ENCODE measurements at places on chromosomes 6 and 20.

DNA sequence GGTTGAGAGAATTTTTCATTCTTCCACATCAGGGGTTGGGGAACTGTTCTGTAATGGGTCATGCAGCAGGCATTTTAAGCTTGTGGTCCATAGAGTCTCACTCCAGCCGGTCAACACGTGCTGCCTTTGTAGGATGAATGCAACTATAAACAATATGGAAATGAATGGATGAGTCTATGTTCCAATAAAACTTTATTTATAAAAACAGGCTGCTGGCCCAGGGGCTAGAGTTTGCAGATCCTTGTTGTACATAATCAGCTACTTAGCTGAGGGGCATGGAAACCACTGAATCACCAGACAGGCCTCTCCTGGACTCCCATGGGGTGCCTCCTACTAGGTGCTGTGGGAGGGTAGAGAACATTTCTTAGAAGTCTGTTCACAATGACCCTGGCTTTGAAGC is 243.4 kb downstream of the BMP7 start:
- no peak for DNase-seq

DNA sequence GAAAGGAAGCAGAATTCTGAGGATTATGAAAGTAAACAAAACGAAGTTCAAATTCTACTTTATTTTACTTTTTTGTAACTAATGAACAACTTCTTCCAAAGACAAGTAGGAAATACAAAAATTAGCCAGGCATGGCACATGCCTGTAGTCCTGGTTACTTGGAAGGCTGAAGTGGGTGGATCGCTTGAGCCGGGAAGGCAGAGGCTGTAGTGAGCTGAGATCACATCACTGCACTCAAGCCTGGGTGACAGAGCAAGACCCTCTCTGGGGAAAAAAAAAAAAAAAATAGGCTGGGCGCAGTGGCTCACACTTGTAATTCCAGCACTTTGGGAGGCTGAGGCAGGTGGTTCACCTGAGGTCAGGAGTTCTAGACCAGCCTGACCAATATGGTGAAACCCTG is 82.3 kb downstream of the ATG5 start:
- no peak for DNase-seq

- no peak for DNase-seq
These were observed 507.2 kb upstream of the CHD6 start for GRCh38 chr20:42125426-42125825.

- DNase-seq, result no peak
These were observed 178.2 kb downstream of the FOXC1 start for GRCh38 chr6:1787894-1788293.

- DNase-seq, result no peak
These were observed 110.1 kb downstream of the NRN1 start for GRCh38 chr6:5896476-5897200.

DNA sequence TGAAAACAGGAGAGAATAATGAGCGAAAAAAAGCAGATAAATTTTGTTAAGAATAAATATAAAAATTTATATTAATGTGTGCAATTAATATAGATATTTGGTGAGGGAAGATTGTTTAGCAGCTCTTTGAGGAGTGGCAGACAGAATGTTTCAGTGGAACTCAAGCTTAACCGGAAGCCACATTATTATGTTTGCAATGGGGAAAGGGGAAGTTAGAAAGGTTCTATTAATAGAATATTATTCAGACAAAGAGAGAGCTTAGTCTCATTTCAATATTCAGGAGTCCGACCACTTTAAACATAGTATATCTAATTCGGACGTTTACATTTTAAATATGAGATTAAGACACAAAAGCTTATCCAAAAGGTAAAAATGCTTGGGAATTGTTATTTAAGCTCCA is 81.6 kb upstream of the KHDRBS2 start:
- DNase-seq, result no peak

- DNase-seq, result no peak
These were observed 880.4 kb downstream of the EPHA7 start for GRCh38 chr6:92538926-92539325.

DNA sequence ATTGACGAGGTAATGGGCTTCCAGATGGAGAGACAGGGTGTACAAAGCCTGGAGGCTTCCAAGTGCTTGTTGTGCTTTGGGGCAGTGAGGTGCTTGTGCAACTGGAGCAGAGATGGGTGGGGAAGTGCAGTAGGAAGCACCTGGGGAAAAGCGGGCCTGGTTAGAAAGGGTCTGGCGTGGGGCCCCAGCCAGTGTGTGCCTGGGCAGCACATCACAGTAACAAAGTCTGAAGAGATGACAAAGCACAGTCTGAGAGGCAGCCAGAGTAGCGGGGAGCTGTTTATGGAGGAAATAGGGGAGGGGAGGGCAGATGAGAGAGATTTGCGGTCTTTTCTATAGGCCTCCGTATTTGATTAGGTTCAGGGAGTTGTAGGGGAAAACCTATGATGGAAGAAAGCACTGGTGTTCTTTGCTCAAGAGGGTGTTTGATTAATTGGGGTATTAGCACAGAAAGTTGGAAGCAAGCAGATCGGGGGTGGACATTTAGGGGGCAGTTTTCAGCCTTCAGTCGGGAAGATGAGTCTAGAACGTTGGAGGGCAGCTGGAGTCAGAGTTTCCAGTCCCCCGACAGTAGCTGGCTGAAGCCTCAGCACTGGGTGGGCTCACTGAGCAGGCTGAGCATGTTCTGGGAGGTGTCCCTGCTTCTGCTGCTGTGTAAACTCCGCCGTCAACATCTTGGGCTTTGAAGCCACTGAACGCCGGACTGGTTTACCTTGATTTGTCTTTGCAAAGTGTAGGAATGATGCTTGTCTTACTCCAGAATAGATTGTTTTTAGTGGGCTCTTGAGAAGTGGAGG is 15.5 kb upstream of the MROH8 start:
- DNase-seq, result no peak

DNA sequence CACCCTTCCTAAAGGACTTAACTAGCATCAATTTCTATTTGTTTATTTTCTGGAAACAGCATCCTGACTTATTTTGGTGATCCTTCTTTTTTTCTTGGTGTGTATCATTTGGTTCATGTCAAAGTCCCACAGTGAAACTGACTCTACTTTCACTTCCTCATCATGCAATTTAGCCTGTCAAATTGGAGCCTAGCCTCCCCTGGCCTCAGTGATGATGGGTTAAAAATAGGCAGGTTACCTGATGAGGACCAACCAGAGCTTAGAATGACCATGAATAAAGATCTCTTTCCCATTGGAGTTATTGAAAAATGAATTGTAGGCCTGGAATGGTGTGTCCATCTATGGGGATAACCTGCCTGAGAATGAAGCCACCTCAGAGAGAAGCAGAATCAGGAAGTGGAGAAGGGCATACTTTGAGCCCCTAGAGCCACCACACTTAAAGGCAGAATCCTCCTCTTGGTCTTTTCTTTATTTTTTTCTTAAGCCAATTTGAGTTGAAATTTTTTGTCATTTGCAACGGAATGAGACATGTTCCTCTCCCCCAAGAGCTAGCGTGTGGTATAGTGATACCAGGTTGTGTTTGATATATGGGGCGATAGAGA is 105.6 kb downstream of the BTBD3 start:
- DNase-seq, result no peak

- DNase-seq, result no peak
These were observed 304.2 kb downstream of the TFAP2C start for GRCh38 chr20:56933331-56933698.

DNA sequence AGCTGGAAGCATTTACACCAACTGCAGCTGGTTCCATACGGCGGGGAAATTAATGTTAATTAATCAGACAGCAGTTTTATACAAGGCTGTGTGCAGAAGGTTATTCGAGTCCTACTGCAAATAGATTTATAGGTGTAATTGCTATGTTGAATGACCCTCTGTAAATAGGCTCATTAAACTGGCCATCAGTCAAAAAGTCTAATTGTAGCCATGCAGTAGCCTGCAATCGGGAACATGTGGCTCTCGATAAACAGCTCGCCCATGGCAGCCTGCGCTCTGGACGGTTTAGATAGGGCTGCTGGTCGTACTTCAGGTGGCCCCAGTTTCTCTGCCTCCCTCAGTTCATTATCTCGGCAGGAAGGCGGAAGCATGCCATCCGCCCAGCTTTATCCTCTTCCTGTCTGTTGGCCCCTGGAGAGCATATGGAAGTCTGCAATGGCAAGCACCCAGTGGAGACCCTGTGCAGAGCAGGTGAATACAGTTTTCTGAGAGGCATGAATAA is 143.2 kb downstream of the MBOAT1 start:
- DNase-seq, result no peak

DNA sequence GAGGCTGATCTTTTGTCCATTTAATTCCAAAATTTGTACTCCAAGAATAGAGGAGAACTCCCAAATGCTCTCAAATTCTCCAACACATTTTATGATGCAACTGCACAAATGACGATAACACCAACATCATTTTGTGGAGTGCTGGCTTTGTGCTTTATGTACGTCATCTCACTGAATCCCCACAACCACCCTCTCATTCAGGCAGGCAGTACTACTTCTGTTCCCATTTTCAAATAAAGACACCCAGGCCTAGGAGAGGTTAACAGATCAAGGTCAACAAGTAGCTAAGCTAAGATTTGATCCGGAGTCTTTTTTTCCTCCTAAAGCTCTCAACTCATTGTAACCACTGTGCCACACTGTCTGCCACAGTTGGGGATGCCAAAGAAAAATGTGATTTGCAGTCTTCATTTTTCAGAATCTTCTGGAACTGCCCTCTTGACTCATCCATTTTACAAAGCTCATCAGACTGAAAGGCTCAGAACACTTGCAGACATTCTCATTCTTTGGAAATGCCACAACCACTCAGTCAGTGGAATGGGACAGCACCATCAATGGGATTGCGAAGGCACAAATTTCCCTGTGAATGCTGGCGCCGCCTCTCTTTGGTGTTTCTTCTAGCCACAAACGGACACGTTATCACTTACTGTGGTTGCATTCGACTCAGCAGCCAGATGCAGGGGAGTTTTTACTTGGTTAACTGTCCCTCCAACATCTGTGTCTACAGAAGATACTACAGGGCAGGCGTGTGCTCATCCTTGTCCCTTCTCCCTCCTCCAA is 184.4 kb downstream of the GJA10 start:
- no peak for DNase-seq

- no peak for DNase-seq
These were observed 406.4 kb upstream of the PLCB4 start for GRCh38 chr20:8662433-8662954.

GRCh38 chr6:138752017-138752416 is 21.6 kb upstream of the CCDC28A start:
- DNase-seq, result no peak

DNA sequence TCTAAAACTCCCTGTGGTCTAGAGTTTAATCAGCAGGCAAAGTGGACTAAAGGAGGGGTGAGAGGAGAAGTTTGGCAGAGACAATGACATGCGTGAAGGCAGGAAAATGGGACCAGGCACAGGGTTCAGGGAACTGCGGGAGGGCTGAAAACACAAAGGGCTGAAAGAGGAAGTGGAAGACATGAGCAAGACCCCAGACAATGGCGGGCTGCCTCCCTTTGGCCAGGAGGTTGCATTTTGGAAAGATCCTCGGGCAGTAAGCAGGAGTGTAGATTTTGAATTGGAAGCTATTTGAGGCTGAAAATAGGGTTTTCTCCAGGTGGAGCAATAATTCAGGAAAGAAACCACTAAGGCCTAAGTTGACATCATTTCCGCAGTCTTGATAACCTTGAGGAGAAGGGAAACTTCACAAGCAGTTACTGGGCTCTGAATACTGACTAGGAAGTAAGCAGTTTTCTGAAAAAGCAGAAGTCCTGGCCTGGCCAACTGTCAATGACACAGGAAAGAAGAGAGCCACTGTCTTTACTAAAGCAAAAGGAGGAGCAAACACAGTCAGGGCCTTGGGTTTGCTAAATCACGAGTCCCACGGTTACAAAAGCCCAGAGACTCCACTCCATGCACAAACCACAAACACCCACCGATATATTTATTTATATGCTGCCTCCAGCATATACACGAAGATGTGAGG is 3.4 kb downstream of the LY86 start:
- peak; percentile 79 for DNase-seq

GRCh38 chr6:140774080-140774505 is 1358.6 kb upstream of the GJE1 start:
- DNase-seq, result peak; percentile 22

DNA sequence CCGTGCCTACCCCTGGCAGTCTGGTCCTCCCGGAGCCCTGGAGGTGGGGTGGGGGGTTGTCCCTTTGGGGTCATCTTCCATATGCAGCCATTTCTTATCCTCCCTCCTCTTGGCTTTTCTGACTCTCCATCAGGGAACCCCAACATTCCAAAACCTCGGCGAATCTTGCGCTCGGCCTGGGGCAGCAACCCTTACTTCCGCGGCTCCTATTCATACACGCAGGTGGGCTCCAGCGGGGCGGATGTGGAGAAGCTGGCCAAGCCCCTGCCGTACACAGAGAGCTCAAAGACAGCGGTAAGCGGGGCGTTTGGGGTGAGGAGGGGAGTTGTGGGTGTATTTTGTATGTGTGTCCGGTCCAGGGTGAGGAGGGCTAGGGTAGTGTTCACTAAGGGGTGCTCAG is 168.0 kb upstream of the RNF24 start:
- no peak for DNase-seq

DNA sequence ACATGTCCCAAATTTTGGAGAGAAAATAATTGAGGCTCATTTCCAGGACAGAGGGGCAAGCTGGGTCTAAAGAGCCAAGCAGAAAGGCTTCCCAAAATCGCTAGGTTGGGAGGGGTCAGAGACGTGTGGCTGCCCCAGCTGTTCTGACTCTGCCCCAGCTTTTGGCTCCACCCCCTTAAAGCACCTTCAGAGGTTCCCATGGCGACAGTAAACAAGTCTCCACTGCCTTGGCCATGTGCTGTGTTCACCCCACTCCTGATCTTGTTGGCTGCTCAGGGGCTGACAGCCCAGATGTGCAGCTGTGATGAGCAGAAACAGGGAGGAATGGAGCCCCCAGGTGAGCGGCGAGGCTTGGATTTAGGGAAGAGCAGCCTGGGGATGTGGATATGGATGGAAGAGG is 72.8 kb upstream of the SPTLC3 start:
- DNase-seq, result no peak

DNA sequence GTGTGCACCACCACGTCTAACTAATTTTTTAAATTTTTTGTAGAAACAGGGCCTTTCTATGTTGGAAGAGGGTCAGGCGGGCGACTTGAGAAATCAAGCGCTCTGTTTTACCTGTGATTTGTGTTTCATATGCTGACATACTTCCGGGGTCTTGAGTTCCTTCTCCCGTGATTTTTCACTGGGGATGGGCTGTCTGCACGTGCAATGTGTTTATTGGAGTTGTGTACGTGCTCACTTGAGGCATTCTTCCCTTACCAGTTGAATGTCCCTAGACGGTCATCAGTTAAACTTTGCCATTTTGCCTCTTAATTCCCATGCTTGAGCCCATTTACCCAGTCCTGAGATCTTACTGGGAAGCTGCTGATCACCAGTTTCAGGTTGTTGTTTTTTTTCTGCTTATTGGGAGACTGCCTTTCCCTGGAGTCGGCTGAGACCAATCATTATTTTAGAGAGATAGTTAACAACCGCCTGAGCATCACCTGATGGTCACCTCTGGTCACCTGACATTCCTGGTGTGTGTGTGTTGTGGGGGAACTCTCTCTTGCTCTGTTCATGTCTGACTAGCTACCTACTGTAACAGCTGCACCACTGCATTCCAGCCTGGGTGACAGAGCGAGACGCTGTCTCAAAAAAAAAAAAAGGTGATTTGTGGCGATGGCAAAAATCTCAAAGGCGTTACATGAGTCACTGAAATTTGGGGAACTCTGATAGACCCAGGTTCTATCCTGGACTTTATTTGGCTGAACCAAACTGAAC is 34.8 kb upstream of the NCOA3 start:
- no peak for DNase-seq
